ENCODE measurements at places on chromosomes 5 and 9.

DNA sequence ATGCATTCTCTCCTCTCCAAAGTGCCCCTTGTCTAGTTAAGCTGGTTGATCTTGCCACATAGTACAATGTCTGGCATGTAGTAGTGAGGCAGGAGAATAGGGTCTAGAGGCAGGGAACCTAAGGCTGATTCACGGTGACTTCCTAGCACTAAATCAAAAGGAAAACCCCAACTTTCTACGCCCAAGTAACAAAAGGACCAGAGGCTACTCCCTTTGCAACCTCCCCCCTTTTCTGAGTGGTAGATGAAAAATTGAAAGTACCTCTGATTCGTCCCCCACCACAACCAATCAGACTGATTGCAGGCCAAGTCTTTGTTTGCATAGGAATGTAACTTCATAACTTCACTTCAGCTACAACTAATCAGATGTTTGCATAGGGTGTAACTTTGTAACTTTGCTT lies 278.8 kb downstream of the PSAT1 start:
- DNase-seq: no peak

DNA sequence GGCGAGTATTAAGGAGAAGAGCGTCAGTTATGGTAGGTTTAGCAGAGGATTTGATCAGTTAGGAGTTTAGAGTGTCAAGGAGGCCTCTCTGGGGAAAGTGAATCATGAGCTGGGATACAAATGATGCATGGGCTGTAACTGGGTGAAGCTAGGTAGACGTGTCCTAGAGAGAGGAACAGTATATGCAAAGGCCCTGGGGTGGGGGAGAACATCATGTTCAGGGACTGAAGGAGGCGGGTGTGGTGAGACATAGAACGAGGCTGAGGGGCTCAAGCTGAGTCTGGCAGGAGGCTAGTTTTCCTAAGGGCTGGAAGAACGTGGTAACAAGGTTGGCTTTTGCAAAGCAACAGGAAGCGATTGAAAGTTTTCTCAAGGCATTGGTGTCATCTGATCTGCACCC lies 10.5 kb downstream of the TMEM268 start:
- DNase-seq: no peak

DNA sequence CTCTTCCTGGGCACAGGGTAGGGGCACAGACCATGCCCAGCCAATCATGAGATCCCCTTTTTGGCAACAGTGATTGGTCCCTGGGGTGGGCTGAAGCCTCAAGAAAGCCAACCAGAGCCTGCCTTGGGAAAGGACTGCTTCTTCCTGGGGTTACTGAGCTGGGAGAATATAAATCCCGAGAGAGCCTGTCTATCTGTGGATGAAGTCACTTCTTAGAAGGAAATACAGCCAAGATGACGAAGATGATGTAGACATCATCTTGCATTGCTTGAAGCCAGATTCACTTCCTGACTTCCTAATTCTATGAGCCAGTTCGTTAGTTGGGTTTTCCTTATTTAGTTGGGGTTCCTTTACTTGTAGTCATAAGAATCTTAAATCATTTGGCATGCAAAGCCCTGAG lies 50.1 kb upstream of the PWWP2A start:
- DNase-seq: no peak

DNA sequence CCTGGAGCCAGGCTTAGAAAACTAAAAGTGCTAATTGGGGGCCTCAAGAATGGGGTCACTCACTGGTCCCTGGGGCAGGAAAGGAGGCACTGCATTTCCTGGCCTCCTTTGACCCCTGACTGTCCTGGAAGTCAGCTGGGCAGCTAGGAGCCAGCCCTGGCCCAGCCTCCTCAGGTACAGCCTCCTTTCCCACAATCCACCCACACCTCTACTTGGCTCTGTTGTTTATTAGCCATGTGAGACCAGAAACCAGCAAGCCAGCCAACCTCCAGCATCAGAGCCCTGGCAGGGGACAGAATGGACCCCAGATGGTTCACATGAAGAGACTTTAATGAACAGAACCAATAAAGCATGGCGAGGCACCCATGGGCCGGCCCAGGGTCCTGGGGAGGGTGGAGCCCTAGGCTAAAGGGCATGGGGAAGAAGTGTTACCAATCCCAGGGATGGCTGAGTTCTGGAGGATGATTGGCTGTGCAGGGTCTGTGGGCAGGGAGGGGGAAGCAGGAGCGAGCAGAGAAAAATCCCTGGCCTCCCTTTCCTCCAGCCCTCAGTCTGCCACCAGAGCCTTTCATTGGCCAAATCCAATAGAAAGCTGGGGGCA lies 55.3 kb upstream of the ANGPTL2 start:
- DNase-seq: no peak

- DNase-seq: peak; percentile 68
These were observed 7.9 kb upstream of the ZFP62 start for GRCh38 chr5:180868960-180869359.

GRCh38 chr9:109560470-109561132 lies 62.5 kb upstream of the PTPN3 start:
- no peak for DNase-seq

Data from muscle of arm (tissue), 14 donors.